ENCODE measurements at places on chromosomes 2 and 18.

DNA sequence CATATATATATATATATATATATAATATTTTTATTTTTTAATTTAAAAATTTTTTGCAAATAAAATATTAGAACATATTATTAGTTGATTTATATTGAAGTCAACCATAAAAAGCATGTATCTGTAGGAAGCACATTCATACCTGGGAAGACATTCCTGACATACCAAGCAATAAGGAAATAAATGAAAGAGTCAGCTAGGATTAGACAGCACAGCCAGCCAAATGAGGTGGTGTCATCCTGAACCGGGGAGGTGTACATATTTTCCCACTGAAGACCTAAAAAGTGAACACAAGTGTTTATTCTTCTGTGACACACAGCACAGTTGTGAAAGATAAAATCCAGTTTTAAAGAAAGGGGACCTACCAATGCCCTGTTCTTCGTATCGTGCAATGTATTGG is 149.2 kb downstream of the ABCA12 start:
- DNase-seq, result no peak

DNA sequence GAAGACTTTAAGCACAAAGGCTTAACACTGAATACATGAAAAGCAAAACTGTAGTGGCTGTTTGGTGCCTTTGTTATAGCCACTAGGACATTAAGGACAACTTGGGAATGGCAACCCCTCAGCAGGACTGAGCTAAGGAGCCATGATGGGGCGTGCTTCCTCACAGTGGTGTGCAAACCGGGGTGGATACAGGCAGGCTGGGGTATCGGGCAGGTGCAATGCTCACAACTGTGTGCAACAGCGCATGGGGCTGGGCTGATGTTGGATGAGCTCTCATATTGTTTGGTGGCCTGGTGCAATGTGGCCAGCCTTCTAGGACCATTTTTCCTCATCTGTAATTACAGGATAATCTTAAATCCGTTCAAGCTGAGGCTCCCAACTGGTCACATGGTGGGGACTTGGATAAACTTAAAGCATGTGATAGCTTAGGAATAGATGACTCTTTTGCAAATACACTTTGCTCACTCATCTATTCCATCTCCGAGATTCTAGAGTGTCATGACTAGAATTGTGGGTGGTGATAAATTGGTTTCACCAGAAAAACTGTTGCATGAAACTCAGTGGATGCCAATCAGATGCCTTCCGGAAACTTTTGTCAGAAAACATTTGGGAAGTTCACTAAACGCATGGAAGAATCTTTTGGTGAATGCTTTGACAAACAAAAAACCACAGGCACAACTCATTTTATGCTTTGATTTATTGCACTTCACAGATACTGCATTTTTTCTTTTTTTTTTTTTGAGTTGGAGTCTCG is 116.5 kb downstream of the PXDN start:
- DNase-seq, result no peak

DNA sequence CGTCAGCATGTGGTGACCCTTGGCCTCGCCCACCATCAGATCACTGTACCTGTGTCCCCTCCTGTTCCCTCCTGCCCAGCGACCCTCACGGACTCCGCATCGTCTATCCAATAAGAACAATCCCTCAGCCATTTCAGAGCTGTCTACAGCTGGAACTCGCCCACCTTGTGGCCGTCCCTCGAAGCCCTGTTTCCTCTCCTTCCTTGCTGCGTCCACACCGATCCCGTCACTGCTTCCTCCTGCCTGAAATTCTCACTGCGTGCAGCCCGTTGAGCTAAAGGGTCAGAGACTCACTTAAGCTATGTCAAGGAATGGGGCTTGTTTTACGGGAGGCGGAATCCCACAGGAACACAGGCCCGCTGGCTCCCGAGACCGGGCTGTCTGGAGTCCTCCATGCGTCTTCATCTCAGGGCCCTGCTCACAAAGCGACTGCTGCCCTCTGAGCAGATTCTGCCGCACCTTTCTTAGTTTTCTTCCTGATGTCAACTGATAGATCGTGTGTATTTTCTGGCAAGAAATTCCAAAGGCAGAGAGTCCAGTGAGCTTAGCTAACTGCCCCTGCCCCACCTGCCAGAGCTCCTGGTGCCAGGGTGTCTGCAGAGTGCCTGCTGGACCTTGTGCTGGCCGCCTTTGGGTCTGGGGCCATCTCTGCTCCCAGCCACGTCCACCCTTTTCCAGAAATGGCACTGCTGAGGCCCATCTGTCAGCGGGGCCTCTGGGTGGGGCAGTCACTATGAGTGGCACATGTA is 35.3 kb downstream of the KLHL29 start:
- DNase-seq, result no peak

GRCh38 chr18:66159451-66159850 is 408.6 kb downstream of the CDH7 start:
- no peak for DNase-seq

DNA sequence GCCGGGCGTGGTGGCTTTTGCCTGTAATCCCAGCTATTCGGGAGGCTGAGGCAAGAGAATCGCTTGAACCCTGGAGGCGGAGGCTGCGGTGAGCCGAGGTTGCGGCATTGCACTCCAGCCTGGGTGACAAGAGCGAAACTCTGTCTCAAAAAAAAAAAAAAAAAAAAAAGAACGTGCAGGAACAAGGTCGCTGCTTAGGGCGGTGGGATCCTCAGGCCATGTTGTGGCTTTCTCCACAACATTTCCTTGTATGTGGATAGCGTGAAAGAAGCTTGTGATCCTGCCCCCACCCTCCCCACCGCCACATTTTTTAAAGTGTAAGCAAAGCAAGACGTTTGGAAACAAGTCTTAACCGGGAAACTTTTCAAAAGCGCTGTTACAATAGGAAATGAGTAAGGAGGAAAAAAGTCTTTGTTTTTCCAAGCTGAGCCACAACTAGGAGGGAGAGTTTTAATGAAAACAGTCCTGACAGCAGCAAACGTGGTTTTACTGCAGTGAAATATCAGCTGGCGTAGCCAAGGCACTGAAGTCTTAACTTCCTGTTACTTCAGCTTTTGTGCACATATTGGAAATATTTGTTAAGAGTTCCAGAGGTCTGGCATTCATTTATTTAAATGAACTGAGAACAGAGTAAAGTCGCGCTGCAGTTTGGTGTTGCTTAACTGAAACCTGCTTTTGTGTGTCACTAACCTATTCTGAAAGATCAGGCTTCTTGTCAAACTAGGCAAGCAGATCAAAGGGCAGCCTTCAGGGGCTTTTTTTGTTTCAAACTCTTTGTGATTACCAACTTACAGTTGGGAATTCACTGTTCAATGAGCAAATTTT is 3.8 kb downstream of the TGIF1 start:
- no peak for DNase-seq

DNA sequence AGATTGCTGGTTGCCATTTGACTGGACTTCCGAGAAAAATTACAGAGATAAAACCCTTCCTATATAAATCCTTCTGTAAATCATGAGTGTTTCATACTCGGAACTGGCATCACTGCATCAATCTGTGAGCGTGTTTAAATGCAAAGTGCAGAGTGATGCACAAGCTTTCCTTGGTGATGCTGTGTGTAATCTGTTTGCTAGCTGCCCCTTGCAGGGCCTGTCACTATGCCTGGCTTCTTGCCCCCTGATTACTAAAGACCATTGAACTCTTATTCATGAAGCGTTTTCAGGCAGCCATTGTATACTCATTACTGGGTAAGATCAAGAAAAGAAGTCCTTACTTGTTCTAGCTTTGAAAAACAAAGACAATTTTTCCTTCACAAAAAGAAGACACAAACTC is 266.9 kb upstream of the FANCL start:
- DNase-seq, result no peak

DNA sequence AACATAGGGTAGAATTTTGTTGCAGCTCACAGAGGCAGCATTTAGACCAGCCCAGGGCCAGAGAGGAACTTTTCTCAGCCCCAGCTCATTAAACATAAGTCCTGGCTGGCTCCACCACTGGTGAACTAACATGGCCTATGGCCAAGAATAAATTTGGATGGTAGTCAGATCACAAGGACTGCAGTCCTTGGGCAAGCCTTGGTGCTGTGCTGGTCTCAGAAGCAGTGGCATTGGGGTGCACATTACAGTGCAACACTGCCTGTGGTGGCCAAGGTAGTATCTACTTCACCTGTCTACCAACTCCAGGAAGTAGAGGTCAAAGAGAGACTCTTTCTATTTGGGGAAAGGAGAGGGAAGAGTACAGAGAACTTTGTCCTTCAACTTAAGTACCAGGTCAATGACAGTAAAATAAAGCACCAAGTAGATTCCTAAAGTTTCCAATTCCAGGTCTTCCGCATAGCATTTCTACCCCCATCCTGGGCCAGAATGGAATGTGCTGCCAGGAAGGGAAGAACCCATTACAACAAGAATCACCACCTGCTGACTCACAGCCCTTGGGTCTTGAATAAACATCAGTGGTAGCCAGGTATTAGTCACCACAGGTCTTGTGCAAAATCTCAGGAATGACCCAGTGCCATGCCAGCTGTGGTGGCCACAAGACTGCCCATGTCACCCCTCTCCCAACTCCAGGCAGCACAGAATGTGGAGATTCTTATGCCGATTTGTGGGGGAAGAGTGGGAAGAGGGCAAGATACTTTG is 155.4 kb upstream of the FSIP2 start:
- DNase-seq, result no peak

GRCh38 chr2:203909261-203909967 is 27.1 kb upstream of the ICOS start:
- peak; percentile 88 for DNase-seq

GRCh38 chr2:127400897-127401756 is 13.4 kb upstream of the MAP3K2 start:
- DNase-seq, result no peak

GRCh38 chr2:225296951-225297350 is 102.6 kb upstream of the NYAP2 start:
- no peak for DNase-seq

DNA sequence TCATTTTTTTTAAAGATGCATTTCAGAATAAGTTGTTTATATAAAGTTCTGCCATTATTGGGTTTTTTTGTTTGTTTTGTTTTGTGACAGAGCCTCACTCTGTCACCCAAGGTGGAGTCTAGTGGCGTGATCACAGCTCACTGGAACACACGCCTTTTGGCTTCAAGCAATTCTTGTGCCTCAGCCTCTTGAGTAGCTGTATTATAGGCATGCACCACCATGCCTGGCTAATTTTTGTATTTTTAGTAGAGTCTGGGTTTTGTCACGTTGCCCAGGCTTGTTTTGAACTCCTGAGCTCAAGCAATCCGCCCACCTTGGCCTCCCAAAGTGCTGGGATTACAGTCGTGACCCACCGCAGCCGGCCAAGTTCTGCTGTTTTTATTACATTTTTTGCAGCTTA is 72.3 kb downstream of the R3HDM1 start:
- no peak for DNase-seq
